Inflammatory macrophage treated with lipopolysaccharide for 4 hours (primary cell): ENCODE measurements at places on chromosomes 6 and 20.

DNA sequence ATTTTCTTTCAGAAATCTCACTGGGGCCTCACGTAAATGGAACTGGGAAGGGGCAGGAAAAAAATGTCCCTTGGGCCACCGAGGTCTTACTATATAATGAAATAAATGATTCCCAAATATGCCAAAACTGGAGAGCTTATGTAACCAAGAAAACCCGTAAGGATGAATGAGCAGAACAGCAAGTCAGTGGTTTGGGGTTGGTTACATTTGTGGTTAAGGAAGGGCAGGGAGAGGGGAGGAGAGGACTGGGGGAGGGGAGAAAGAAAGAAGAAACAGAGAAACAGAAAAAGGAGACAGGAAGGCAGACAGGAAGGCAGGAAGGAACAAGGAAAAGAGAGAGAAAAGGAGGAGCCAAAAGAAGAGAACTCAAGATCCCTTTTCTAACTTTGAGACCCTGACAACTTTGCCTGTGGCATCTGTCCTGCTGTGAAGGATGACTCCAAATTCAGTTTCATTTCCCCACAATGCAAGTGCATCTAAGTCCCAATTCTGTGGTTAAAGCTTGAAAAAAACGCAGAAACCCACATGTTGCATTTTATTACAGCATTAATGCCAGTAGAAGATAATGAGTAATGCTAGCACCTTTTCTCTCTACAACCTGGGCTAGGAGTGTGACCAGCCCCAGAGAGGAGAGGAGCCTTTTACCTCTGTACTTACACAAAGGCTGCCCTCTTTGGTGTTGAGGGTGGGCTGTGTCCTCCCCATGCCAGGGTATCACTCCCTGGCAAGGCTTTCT is 10.8 kb upstream of the ARMC2 start:
- peak; percentile 85 for DNase-seq

- DNase-seq: no peak
Measured at GRCh38 chr6:108793516-108794251, 54.5 kb upstream of the ARMC2 start.

DNA sequence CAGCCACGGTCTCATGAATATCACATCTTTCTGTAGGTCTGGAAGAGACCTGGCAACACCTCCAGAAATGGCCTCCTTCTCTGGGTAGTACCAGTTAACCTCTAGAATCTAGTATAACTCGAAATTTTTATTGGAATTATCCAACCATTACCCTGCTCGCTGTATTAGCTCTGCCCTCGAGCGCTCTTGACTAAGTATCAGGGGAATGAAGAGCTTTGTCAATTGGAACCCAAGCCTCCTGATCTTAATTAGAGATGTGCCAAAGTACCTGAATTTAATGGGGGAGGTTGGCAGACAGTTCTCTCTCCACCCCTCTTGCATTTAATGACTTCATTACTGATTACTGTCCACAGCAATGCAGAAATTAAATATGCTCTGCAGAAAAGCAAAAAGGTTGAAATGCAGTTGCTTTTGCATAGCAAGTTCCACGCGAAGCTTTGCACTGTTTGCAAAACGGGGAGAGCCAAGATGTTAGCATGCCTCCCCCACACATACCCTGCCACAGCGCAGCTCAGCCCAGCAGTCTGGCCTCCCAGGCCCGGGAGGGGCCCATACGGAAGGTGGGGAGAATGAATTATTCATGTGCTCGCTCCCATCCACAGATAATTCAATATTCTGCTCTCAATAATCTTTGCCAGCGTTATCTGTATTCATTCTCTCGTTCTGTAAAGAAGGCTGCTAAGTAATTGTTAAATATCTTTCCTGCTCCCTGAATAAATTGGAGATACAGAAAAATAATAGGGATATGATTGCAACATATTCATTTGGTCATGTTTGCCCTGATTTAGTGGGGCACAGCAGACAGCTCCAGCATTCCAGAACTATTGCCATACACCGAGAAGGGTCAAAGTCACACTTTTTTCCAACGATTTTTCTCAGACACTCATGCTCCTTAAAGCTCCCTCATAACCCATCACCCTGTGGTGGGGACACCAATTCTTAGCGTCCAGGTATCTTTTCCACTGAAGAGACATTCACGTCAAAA is 305.8 kb downstream of the CDH26 start:
- no peak for DNase-seq

DNA sequence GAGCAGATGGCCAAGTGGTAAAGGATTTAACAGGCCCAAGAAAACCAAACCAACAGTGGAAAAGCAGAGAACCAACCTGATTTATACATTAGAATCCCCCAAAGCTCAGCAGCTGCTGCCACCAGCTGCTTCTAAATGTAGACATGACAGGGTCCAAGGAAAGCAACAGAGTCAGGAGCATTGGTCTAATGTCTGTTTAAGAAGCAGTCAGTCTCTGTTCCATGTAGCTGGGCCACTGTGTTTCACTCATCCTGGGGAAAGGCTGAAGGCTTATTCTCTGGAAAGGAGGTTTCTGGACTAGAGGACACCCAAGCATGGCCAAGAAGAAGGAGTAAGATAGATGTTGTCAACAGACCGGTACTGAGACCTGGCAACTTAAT is 75.4 kb downstream of the TMEM244 start:
- no peak for DNase-seq

- DNase-seq: no peak
Measured at GRCh38 chr6:158374020-158374419, 61.8 kb downstream of the TULP4 start.

DNA sequence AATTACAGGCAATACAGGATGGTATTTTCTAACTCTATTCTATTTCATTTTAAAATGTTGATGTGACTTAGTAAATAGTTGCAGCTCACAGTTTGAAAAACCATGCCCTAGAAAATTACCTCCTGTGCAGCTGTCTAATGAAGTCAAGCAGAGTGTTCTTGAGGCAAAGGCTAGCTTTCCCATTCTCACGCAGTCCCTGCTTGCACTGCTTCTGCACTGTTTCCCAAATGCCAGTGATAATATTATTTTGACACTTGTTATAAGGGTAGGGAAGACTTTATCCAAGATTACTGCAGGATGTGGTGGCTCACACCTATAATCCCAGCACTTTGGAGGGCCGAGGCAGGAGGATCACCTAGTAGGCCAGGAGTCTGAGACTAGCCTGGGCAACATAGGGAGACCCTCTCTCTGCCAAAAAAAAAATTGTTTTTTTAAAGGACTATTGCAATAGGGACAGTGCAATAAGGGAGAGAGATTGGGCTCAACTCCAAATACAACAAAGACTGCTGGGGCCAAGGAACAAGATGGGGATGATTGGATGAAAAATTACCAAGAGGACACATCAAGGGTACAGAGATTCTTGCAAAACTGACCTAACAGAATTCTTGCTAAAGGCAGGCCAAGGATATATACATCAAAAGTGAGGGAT is 196.1 kb downstream of the LY86 start:
- no peak for DNase-seq

GRCh38 chr6:97053643-97054411 is 129.3 kb downstream of the KLHL32 start:
- DNase-seq: peak; percentile 35

DNA sequence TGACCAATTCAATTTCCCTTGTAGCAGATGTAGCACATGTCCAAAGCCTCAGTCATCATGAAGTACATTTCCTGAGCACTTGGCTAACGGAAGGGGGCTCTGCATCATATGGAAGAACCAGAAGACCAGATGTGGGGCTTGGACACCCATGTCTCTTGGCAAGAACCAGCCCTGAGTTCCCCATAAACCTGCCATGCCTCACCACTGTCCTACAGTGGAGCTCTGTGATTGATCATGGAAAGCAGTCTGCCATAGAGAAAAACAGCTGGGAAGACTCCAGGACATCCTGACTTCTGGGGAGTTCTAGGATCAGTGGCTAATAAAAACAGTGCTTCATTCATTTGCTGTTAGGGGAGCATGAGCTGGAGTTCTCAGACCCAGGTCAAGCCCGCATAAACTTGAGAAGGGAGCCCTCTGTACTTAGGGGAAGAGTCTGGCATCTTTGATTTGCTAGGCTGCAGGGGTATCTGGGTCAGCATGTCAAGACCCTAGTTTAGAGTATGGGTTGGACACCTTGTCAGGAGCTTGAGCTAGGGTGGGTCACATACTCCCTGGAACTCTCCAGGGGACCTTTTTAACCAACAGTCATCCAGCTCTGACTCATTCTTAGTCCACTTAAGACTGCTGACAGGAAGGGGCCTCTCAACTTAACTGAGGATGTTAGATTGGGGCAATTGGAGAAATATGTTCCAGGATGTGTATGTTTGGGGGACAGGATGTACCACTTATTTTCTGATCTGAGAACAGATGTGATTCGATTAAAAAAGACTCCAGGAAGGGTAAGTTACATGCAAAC is 26.3 kb upstream of the TRAM2 start:
- DNase-seq: peak; percentile 31
